ENCODE measurements at places on chromosomes 3 and 15.
A peak's percentile ranks its signal among the peaks of the same experiment; 100 is the strongest.

- H3K36me3 ChIP-seq = no peaks in the 10 kb centered on the region
- no peak overlapping the region for H3K4me3 ChIP-seq
- peaks cover 4% of the 10 kb centered on the region for H3K4me1 ChIP-seq
- no peaks in the 10 kb centered on the region for H3K27me3 ChIP-seq
- H3K27ac ChIP-seq = no peak overlapping the region
These were observed 40.6 kb downstream of the MYO5C start for GRCh38 chr15:52255008-52255407.

DNA sequence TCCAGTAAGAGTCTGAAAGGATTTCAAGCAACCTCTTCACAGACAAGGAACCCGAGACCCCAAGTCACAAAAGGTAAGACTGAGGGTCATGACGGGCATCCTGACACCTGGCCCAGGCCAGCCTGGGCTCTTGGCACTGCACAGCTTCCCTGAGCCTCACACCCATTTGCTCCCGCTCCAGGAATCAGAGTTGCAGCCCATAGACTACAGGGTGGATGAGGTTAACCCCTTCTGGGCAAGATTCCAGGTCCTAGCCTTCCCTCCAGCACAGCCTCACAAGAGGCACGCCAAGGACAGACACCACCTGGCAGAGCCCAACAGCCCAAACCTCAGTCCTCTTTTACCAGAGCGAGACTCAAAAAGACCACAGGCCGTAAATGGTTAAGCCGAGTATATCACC is 36.2 kb downstream of the RBPMS2 start:
- DNase-seq = no peak
- H3K4me3 ChIP-seq = no peak overlapping the region
- no peaks in the 10 kb centered on the region for H3K4me1 ChIP-seq
- no peaks in the 10 kb centered on the region for H3K27me3 ChIP-seq
- no peaks in the 10 kb centered on the region for H3K36me3 ChIP-seq

DNA sequence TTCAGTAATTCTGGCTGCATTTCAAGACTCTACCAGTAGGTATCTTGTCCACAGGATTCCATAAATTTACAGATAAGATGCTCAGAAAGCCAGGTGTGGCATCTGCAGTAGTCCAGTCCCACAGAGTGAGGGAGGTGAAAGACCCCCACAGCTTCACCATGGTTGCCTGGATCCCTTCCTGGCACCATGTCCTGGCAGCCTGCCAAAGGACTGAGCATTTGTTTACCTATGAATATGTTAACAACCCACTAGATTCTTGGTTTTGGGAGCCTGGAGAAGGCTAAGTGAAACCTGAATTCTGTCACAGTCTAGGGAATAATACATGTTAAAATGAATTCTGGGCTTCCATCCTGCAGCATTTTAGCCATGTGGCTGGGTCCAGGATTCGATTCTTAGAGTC is 14.9 kb downstream of the CHST2 start:
- H3K27me3 ChIP-seq = no peaks in the 10 kb centered on the region
- no peak overlapping the region for H3K4me3 ChIP-seq
- H3K36me3 ChIP-seq = no peaks in the 10 kb centered on the region
- no peak overlapping the region for H3K27ac ChIP-seq

DNA sequence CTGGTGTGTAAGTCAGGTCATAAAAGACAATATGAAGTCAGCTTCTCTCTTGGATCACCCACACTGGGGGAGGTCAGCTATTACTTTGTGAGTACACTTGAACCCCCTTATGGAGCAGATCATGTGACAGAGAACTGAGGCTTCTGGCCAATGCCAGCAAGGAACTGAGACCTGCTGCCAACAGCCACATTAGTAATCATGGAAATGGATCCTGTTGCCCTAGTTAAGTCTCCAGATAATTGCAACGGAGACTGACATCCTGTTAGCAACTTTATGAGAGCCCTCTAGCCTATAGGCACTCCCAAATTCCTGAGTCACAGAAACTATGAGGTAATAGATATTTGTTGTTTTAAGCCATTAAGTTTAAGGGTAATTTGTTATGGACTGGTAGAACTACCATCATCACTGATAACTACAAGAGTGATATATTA is 110.4 kb upstream of the GMNC start:
- DNase-seq = no peak
- H3K27me3 ChIP-seq = no peaks in the 10 kb centered on the region
- no peaks in the 10 kb centered on the region for H3K4me1 ChIP-seq

DNA sequence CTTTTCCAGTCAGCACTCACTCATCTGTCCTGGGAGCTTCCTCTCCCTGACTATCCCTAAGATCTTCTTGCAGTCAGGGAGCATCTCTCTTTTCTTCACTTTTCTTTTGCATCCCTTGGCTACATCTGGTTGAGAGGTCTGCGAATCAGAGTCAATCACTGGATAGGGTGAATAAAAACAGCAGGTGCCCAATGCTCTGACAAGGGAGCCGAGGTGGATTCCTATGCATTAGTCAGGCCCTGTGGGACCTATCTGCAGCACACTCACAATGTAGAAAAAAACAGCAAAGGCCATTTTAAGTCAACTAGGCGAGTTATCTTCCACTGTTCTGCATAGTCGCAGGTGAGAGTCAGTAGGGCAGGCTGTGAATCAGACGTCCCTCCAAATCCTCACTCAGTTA is 35.5 kb downstream of the DZIP1L start:
- no peak overlapping the region for H3K4me3 ChIP-seq
- H3K4me1 ChIP-seq = no peaks in the 10 kb centered on the region
- no peak overlapping the region for H3K27ac ChIP-seq

DNA sequence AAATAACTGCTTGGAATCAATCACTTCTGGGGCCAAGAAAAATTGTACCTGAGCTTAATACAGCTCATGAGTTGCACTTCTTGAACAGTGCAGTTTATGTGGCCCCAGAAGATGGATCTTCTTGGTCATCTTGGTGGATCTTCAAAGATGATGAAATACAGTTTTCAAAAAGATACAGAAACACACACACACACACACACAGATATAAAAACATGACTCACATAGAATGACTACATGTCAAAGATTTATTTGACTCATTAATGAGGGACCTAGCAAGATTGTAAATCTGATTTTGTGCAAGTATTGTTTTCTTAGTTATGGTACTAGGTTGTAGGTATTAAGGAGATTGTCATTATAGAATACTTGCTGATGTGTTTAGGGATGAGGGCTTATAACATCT is 32.6 kb downstream of the PDCD6IP start:
- H3K4me1 ChIP-seq = no peaks in the 10 kb centered on the region
- no peak overlapping the region for H3K27ac ChIP-seq
- H3K27me3 ChIP-seq = no peaks in the 10 kb centered on the region
- peaks cover 8% of the 10 kb centered on the region for H3K36me3 ChIP-seq
- DNase-seq = no peak

- H3K27me3 ChIP-seq = no peaks in the 10 kb centered on the region
- H3K36me3 ChIP-seq = no peaks in the 10 kb centered on the region
- peaks cover 3% of the 10 kb centered on the region for H3K4me1 ChIP-seq
- no peak overlapping the region for H3K4me3 ChIP-seq
- H3K27ac ChIP-seq = no peak overlapping the region
These were observed 742.3 kb upstream of the CBLB start for GRCh38 chr3:106611116-106611515.

GRCh38 chr15:74179101-74179841 is 5.8 kb downstream of the ISLR start:
- peak overlapping the region; percentile 87 for H3K27ac ChIP-seq
- H3K4me3 ChIP-seq = no peak overlapping the region
- H3K36me3 ChIP-seq = no peaks in the 10 kb centered on the region
- H3K27me3 ChIP-seq = no peaks in the 10 kb centered on the region
- peaks cover 35% of the 10 kb centered on the region for H3K4me1 ChIP-seq

- DNase-seq = no peak
- no peak overlapping the region for H3K4me3 ChIP-seq
- no peaks in the 10 kb centered on the region for H3K4me1 ChIP-seq
- no peaks in the 10 kb centered on the region for H3K27me3 ChIP-seq
These were observed 135.7 kb upstream of the RAD18 start for GRCh38 chr3:9098716-9099675.

GRCh38 chr3:168517249-168518071 is 421.7 kb upstream of the GOLIM4 start:
- H3K4me3 ChIP-seq = no peak overlapping the region
- H3K36me3 ChIP-seq = no peaks in the 10 kb centered on the region
- no peaks in the 10 kb centered on the region for H3K4me1 ChIP-seq
- no peak for DNase-seq

DNA sequence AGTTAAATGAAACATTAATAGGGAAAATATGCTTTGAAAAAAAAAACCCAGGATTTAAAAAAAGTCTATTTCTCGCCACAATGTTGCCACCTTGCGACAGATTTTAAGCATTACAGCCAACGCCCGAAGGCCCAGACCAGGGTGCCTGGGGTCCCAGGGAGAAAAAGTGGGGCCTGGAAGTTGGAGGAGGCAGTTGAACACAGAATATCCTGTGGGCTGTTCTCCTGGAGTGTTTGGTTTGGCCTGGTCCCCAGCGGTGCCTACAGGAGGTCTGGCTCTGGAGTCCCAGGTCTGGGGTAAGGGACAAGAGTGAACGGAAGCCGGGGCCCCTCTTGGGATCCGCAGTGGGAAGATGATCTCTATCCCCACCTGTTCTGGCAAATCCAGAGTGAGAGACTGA is 3.4 kb downstream of the RNU6-1 start:
- DNase-seq = no peak
- peaks cover 21% of the 10 kb centered on the region for H3K27me3 ChIP-seq
- peaks cover 30% of the 10 kb centered on the region for H3K4me1 ChIP-seq
- H3K4me3 ChIP-seq = peak overlapping the region; percentile 66
- H3K36me3 ChIP-seq = no peaks in the 10 kb centered on the region

- H3K27me3 ChIP-seq = no peaks in the 10 kb centered on the region
- H3K4me1 ChIP-seq = peaks cover 76% of the 10 kb centered on the region
- H3K27ac ChIP-seq = peak overlapping the region; percentile 45
- H3K4me3 ChIP-seq = no peak overlapping the region
- no peaks in the 10 kb centered on the region for H3K36me3 ChIP-seq
- no peak for DNase-seq
These were observed 141.5 kb upstream of the TBL1XR1 start for GRCh38 chr3:177338697-177339219.

DNA sequence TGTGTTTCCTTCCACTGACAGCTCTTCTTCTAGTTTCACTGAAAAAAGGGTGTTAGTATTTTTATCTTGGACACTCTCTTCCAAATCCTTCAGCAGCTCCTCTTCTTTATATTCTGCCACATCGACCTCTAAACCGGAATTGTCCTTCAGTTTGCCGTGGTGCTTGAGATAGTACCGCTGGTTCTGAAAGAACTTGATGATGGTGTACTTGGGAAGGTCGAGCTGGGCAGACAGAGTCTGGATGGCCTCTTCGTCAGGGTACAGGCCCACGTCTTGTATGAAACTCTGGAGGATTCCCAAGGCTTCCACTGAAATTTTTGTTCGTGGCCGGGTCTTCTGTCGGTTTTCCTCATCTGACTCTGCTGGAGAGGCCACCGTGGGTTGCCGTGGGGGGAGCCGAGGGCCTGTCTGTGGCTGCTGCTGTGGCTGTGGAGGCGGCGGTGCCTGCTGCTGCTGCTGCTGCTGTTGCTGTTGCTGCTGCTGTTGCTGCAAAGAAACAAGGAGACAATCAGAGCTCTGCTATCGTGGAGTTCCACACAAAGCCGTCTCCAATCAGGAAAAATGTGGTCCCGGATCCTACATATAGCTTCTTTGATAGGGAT is 75.8 kb downstream of the SATB1 start:
- DNase-seq = no peak
- no peaks in the 10 kb centered on the region for H3K36me3 ChIP-seq
- H3K27ac ChIP-seq = no peak overlapping the region
- H3K4me1 ChIP-seq = peaks cover 7% of the 10 kb centered on the region
- no peak overlapping the region for H3K4me3 ChIP-seq

GRCh38 chr3:107142171-107142570 is 235.1 kb upstream of the CCDC54 start:
- H3K4me3 ChIP-seq = no peak overlapping the region
- H3K27me3 ChIP-seq = no peaks in the 10 kb centered on the region
- no peaks in the 10 kb centered on the region for H3K36me3 ChIP-seq
- DNase-seq = no peak
- no peak overlapping the region for H3K27ac ChIP-seq

- H3K27ac ChIP-seq = no peak overlapping the region
- H3K36me3 ChIP-seq = no peaks in the 10 kb centered on the region
These were observed 775.9 kb downstream of the AGBL1 start for GRCh38 chr15:86855307-86856291.

GRCh38 chr3:166291186-166291955 is 454.1 kb upstream of the BCHE start:
- H3K4me1 ChIP-seq = no peaks in the 10 kb centered on the region
- no peaks in the 10 kb centered on the region for H3K36me3 ChIP-seq
- no peak overlapping the region for H3K27ac ChIP-seq
- H3K27me3 ChIP-seq = no peaks in the 10 kb centered on the region

- H3K4me1 ChIP-seq = no peaks in the 10 kb centered on the region
- no peaks in the 10 kb centered on the region for H3K36me3 ChIP-seq
- no peaks in the 10 kb centered on the region for H3K27me3 ChIP-seq
- no peak for DNase-seq
These were observed 29.9 kb upstream of the GHSR start for GRCh38 chr3:172478116-172478515.

- H3K36me3 ChIP-seq = no peaks in the 10 kb centered on the region
- H3K27ac ChIP-seq = no peak overlapping the region
- peaks cover 11% of the 10 kb centered on the region for H3K4me1 ChIP-seq
- H3K27me3 ChIP-seq = no peaks in the 10 kb centered on the region
- no peak overlapping the region for H3K4me3 ChIP-seq
These were observed 45.4 kb upstream of the CTSH start for GRCh38 chr15:78990278-78990677.

- peak overlapping the region; percentile 62 for H3K27ac ChIP-seq
- no peaks in the 10 kb centered on the region for H3K36me3 ChIP-seq
- no peaks in the 10 kb centered on the region for H3K27me3 ChIP-seq
- DNase-seq = no peak
- H3K4me1 ChIP-seq = peaks cover 69% of the 10 kb centered on the region
These were observed 29.5 kb downstream of the CCDC12 start for GRCh38 chr3:46946856-46947545.

GRCh38 chr15:71975816-71976150 is 142.2 kb downstream of the MYO9A start:
- H3K27ac ChIP-seq = no peak overlapping the region
- H3K4me3 ChIP-seq = no peak overlapping the region
- DNase-seq = no peak
- no peaks in the 10 kb centered on the region for H3K27me3 ChIP-seq

DNA sequence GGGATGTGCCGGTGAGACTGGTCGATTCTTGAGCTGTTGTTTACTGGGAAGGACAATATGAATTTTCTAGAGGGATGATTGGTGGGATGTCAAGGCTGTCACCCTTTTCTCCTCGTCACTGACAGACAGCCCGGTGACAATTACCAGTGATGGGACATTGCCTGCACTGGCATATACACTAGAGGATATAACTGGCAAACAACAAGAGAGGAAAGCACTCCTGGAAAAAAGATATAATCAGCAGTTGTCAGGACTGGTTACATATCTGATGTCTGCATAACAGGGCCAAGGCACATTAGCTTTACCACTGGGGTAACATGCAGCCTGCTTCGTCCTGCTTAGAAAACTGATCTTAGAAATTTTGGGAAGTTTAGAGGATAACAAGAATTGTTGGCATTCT is 131.1 kb downstream of the ROBO2 start:
- DNase-seq = no peak
- no peaks in the 10 kb centered on the region for H3K27me3 ChIP-seq
- no peaks in the 10 kb centered on the region for H3K4me1 ChIP-seq
- no peaks in the 10 kb centered on the region for H3K36me3 ChIP-seq
- H3K27ac ChIP-seq = no peak overlapping the region
- H3K4me3 ChIP-seq = no peak overlapping the region

GRCh38 chr15:33113666-33114373 is 80.7 kb downstream of the FMN1 start:
- peaks cover 7% of the 10 kb centered on the region for H3K4me1 ChIP-seq
- no peaks in the 10 kb centered on the region for H3K36me3 ChIP-seq
- no peak for DNase-seq
- no peaks in the 10 kb centered on the region for H3K27me3 ChIP-seq
- no peak overlapping the region for H3K4me3 ChIP-seq

GRCh38 chr3:44923632-44924456 is 49.4 kb downstream of the TGM4 start:
- no peak for DNase-seq
- H3K27me3 ChIP-seq = no peaks in the 10 kb centered on the region
- no peak overlapping the region for H3K4me3 ChIP-seq
- peaks cover 19% of the 10 kb centered on the region for H3K36me3 ChIP-seq
- no peak overlapping the region for H3K27ac ChIP-seq

Measured in thoracic aorta (tissue), 2 donors.